ENCODE measurements at places on chromosomes 3 and 15. TPM values are rescaled to one million over a fixed set of nuclear protein-coding genes. Genes with fewer than 3 reads are reported as not detected.

DNA sequence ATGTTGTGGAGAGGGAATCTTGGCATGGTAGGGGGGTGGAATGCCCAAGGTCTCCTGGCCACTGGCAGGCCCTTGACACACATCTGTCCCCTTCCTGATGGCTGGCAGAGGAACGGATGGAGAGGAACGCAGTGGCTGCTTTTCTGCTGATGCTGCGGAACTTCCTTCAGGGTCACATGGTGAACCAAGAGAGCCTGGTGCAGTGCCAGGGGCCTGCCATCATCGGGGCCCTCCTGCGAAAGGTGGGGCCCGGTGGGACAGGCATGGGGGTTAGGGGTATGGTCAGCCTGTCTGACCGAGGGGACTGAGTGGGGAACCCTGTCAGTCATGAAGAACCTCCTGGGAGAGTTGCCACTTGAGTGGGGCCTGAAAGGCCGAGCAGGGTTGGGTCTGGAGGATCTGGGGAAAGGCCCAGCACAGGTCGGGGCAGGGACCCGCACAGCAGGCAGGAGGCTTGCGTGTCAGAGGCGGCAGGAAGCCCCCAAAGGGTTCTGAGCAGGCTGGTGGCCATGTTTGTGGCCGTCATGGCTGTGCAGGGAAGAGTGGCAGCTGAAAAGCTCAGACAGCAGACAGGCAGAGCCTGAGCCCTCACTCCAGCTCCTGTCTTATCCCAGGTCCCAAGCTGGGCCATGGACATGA lies 18.1 kb downstream of the NBEAL2 start:
- peak; percentile 40 for DNase-seq

GRCh38 chr3:141193066-141193830 lies 38.4 kb upstream of the PXYLP1 start:
- DNase-seq: no peak

DNA sequence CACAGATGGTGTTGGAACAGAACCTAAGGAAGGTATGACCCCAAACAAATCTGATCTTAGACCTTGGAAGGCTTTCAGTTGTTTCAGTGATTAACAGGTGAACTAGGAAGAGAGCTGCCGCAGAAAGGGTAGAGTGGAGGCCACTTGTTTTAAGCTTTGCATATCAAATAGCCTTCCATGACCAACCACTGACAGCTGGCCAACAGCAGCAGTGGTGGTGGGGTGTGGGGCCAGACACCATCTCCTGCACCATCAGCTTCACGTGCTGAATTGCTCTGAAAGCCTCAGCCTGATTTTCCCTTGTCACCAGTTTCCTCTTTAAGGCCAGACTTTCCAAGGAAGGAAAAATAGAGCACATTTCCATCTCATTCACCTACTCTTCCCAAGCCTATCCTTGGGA lies 16.6 kb upstream of the OSBPL11 start:
- DNase-seq: no peak

DNA sequence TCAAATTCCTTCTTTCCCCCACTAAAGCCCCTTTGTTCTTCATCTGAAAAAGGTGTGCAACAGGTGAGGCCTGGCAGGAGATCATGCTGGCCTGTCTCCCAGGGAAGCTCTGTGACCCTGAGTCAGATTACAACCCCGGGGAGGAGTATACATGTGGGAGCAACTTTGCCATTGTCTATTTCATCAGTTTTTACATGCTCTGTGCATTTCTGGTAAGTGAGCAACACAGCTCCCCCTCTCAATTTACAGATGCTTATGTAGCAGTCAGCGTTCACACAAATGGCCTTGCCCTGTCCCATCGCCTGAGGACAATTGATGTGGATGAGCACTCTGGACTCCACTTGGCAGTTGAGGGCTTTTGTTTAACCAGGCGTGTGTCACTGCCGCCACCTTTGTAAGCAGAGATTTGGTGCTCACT lies 70.4 kb downstream of the CHDH start:
- DNase-seq: no peak

DNA sequence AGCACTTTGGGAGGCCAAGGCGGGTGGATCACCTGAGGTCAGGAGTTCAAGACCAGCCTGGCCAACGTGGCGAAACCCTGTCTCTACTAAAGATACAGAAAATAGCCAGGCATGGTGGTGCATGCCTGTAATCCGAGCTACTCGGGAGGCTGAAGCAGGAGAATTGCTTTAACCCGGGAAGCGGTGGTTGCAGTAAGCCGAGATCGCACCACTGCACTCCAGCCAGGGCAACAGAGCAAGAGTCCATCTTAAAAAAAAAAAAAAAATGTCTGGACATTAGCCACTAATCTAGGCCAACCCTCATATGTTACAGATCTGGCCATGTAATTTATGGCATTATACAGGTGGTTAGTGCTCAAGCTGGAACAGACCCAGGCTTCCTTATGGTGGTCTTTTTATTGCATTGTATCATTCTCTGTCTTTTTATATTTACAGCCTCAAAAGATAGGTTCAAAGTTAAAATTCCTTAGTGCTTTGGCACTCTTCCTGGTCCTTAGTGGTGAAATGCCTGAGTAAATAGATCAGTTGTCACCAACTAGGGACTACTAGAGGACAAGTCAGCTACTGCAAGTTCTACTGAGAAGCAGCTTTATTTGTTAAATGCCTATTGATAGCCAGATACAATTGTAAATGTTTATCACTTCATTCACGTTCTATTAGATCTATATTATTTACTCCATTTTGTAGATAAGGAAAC lies 16.0 kb downstream of the STARD9 start:
- no peak for DNase-seq

DNA sequence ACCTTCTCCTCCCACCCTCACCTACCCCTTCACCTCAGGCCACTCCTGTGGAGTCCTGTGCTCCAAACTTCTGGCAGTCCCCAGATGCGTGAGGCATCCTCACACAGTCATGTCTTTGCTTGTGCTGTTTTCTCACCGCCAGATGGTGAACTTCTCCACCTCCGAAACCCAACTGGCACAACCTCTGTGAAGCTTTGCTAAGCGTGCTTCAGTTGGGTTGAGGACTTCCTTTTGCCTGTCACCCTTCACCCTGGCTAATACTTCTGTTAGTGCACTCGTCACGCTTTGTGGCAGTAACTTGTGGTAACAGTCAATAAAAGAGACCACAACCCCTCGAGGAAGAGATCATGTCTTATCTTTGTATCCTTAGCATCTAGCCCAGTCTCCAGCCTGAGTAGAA lies 42.0 kb upstream of the SKOR1 start:
- DNase-seq: no peak

DNA sequence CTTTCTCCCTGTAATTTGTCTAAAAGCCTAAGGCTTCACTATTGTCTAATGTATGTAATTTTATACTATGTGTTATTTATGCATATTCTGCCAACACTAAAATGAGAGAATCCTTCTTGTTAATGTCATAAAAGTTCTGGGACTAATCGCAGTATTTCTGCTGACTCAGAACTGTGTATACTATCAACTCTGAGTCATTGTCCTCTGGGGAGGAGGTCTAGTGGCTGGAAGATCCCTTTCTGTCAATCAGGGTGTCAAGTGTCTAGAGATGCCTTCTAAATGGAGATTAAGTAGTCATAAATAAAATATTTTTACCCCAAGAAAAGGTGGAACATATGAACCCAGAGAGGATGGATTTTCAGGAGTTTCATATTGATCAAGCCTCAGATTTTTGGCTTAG lies 473.4 kb downstream of the AGBL1 start:
- DNase-seq: no peak

- DNase-seq: no peak
Measured at GRCh38 chr3:106184540-106185457, 316.0 kb upstream of the CBLB start.

- DNase-seq: peak; percentile 90
Measured at GRCh38 chr15:74127255-74127953, 3.0 kb upstream of the ISLR2 start.

DNA sequence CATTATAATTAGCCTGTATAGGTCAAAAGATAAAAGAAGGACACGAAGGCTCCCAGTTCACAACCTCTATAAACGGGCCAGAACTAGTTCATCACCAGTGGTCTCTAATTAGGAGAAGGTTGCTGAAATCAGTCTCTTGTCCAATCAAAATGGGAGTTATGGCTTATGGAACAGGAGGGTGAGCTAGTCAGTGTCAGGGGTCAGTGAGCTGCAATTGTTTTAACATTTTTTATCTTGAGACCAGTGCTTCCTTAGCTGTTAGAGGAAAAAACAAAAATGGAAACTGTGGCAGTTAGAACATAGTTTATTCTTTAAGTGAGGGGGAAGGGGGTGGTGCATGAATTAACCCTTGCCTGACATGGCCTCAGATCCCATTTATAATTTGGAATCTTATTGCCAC lies 141.7 kb downstream of the KCNMB2 start:
- DNase-seq: no peak

DNA sequence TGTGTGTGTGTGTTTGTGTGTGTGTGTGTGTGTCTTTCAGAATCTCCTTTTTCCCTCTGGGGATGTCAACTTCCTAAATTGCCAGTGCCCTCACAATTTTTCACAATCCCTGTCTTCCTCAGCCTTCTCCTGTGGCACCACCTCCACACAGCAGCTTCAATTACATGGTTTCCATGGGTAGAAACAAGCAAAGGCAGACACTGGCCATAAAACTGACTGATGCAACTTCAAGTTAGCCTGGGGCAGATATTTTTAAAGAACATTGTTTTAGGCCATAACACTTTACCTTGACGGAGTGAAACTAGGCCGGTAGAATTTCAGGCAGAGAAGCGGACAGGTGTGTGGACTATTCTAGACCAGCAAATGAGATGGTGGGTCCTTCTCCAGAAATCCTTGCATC lies 405.8 kb upstream of the SUCLG2 start:
- DNase-seq: no peak

RBPMS2 gene
- total RNA-seq: 4.0 TPM

SLC38A3 gene
- not detected for total RNA-seq

GPR176 gene
- 2.4 TPM for total RNA-seq
